Amniotic stem cell (primary cell): ENCODE measurements at places on chromosomes 6 and 20.
A peak's percentile ranks its signal among the peaks of the same experiment; 100 is the strongest.

GRCh38 chr6:107319906-107320530 is 139.3 kb downstream of the PDSS2 start:
- peak; percentile 50 for DNase-seq

- DNase-seq = no peak
Measured at GRCh38 chr6:7086488-7086887, 21.3 kb upstream of the RREB1 start.

GRCh38 chr6:79671600-79672266 is 40.6 kb downstream of the SH3BGRL2 start:
- no peak for DNase-seq

DNA sequence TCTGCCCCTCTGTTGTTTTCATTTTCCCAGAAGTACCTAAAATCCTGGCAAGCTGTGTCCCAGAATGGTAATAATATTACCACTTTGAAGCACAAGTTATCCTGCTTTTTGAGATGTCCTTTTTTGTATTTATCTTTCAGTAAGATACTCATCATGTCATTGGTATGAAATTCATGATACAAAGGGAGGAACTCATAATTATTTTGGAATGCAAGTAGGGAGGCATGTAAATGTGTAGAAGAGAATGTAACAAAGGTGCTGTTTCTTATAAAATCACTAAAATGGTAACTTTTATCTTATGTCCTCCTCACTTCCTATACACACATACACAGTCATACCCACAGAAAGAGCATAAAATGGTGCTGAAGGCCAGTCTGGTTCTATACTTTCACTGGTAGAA is 109.9 kb downstream of the CD2AP start:
- DNase-seq = no peak

DNA sequence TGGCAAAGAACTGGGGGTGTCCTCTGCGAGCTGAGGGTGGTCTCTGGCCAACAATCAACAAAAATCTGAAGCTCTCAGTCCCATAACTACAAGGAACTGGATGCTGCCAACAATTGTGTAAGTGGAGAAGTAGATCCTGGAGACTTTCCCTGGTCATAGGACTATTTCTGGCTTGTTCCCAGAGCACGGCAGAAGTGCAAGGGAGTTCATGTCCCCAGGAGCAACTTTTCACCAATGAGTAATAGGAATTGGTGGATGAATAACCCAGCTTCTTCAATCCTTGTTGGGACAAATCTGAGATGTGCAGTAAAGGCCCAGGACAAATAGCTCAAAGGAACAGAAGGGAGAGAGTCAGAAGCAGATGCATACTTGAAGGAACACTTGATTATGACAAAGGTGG is 95.5 kb downstream of the QRSL1 start:
- no peak for DNase-seq

GRCh38 chr6:38714239-38715015 is 684 bp upstream of the DNAH8 start:
- DNase-seq = no peak

DNA sequence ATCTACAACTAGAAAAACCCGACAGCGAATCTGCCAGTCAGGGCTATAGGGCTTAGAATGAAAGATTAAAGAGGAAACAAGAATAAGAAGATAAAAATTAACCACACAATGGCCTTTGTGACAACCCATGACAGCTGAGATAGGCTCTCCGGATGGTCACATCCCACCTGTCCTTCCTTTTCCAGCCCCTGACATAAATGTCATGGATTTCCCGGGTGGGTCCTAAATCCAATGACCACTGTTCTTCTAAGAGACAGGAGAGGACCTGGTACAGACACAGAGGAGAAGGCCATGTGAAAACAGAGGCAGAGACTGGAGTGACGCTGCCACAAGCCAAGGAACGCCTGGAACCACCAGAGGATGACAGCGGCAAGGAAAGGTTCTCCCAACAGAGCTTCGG is 41.8 kb downstream of the ATXN1 start:
- no peak for DNase-seq

- DNase-seq = no peak
Measured at GRCh38 chr20:59019217-59019616, at the start of gene TUBB1. TSS of gene TUBB1 (plus strand) at chr20:59019429. CDS start at chr20:59019523, 94 bp downstream.

DNA sequence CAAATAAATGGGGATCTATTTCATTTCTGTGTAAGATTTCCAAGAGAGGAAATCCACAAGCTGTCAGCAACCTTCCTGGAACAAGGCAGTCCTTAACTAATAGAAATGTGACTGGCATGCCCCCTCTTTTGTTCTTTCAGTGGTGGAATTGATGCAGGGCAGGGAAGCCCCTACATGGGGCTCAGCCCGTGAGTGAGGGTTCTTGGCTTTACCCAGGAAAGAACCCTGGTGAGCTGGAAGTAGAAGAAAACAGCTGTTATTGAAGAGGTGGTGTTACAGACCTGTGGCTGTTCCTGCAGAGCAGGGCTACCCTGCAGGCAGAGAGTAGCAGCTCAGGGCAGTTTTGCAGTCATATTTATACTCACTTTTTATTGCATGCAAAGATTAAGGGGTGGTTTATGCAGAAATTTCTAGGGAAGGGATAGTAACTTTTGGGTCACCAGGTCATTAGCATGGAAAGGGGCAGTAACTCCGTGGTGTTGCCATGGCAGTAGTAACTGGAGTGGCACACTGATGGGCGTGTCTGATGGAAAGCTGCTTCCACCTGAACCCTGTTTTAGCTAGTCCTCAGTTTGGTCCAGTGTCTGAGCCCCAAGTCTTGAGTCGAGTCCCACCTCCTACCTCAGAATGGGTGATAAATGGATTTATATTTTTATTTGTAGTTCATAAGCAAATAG is 88.7 kb upstream of the SCP2D1 start:
- DNase-seq = no peak

DNA sequence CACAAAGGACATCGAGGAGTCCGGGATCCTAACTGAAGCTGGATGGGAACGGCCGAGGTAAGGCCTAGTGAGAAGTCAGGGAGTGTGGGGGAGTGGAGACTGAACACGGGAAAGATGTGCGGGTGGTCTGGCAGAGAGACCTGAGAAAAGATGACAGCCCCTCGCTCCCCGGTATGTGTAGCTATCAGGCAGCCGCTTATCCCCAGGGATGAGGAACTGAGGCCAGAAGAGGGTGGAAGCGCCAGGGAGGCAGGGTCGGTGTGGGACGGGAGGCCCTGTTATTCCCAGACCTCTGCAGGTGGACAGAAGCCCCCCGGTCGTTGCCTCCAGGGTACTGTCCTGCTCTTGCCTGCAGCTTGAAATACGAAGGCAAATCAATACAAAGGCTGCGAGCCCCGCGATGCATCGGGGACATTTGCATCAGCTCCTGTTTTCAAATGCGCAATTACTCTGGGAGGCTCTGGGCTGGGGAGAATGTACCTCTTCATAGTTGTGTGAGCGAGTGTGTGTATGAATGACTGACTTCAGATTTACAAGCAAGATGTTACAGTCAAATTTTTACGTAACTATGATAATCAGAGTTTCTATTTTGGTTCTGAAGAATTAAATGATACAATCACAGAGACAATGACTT is 221.3 kb downstream of the QKI start:
- no peak for DNase-seq

DNA sequence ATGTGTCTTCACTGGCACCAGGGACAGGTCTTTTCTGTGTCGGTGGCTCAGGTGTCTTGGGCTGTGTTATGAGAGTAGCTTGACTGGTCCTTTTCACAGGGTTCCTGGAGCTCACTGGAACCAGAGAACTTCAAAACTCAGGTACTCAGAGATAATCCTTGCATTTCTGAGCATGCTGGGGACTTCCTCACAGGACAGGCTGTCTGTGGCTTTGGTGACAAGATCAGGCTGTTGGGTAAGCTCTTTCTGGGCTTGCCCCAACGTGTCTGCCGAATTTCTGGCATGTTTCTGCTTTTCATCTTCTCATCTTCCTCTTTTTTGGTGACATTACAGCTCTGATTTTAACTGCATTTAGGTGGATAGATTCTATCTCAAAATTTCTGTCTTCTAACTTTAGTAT is 270.0 kb downstream of the CDH26 start:
- no peak for DNase-seq

GRCh38 chr6:80642452-80642851 is 536.0 kb downstream of the BCKDHB start:
- DNase-seq = no peak

GRCh38 chr20:44678242-44678641 is 26.7 kb upstream of the ADA start:
- DNase-seq = no peak

GRCh38 chr6:107991772-107992550 is 34.0 kb upstream of the SEC63 start:
- DNase-seq = no peak

DNA sequence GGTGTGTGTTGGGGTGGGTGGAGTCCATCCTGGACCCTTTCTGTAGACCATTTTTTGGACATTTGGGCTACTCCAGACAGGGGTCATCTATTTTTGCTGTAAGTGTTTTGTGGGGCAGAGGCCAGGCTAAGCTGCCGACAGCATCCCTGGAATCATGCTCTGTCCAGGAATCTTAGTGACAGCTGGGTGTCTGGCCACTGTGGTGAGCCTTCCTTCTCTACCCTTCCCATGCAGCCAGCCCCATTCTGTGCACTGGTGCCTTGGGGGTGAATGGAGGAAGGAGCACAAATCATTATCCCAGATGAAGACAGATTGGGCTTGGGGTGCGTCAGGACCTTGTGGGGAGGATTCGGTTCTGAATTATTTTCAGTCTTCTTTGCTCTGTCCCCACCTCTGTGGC is 20.2 kb downstream of the TOX2 start:
- DNase-seq = no peak

DNA sequence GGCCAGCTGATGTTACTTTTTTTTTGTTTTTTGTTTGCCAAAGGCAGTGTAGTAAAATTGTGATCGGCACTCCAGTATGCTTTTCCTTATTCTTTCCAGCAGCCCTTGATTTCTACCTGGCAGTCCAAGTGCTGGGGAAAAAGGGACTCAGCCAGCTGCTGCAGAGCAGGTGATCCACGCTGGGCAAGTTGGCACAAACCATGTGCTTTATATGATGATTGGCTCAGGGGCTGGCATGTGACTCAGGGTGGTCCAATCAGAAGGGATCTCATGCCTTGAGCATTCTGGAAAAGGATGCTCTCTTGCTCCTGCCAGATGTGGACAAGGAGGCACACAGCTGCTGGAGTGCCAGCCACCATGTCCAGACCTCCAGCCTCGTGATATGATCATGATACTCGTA is 54.5 kb downstream of the SULF2 start:
- DNase-seq = no peak

DNA sequence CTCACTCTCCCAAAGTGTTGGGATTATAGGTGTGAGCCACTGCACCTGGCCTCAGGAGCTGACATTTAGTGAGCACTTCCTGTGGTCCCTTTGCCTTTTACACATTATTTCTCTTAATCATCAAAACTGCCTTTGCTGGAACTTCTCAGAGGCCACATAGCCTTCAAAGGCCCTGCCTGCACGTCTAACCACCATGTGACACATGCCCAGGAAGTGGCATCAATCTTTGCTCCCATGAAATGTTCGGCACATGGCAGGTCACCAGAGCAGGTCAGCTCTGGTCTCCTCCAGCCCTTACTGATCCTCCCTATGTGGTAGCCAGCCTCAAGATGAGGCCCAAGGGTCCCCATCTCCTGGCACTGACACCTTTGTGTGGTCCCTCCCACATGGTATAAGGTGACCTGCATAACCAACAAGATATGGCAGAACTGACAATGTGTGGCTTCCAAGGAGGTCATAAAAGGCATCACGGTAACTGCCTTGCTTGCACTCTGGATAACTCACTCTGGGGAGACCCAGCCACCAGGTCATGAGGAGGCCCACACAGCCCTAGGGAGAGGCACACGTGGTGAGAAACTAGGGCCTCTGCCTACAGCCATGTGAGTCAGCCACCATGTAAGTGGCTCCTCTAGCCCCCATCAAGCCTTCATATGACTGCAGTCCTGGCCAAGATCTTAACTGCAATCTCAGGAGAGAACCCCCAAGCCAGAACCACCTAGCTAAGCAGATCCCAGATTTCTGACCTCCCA is 28.8 kb upstream of the HMGA1 start:
- no peak for DNase-seq

GRCh38 chr6:351011-351866 is 40.3 kb upstream of the IRF4 start:
- no peak for DNase-seq

DNA sequence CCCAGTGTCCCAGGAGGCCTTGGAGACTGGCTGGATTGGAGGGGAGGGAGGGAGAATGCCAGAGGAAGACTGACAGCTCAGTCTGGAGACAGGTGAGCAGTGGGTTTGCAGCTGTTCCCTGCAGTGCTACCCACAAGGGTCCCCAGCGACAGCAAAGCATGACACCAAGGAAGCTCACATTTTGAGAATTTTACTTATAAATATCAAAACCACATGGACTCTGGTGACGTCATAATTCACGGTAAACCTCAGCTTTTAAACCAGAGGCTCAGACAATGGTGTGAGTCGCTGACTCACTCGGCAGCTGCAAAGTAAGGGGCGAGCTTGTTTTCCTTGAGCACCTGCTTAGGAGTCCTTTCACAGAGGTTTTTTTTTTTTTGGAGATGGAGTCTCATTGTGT is 65.2 kb downstream of the THBS2 start:
- DNase-seq = peak; percentile 49

DNA sequence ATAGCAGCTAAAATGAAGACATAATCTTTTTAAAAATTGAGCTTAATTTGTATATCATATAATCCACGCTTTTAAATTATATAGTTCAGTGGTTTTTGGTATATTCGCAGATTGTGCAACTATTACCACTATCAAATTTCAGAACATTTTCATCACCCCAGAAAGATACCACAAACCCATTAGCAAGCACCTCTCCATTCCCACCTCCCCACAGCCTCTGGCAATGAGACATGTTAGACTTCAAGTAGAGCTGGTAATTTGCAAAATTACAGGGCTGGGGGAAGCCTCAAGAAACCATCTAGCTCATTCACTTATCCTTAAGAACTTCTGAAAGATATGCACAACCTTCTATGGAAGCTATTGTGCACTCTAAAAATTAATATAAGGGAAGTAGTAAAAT is 37.2 kb downstream of the TRMT6 start:
- no peak for DNase-seq

DNA sequence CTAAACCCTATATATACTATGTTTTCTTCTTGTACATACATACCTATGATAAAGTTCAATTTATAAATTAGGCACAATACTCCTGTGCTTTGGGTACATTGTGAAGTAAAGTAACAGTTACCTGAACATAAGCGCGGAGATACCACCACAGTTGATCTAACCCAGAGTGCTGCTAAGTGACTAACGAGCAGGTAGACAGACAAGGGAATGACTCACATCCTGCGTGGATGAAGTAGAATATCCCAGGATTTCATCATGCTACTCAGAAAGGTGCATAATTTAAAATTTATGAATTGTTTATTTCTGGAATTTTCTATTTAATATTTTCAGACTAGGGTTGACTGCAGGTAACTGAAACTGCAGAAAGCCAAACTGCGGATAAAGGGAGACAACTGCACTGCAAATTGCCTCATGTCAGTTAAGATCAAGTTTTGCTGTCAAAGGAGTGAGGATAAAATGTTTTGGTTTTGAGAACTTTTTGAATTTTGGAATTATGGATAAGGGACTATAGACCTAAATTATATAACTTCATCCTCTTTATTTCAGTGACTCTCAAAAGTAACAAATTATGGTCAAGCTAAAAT is 14.4 kb downstream of the MKKS start:
- DNase-seq = no peak
